ENCODE measurements at places on chromosomes 6 and 20.

DNA sequence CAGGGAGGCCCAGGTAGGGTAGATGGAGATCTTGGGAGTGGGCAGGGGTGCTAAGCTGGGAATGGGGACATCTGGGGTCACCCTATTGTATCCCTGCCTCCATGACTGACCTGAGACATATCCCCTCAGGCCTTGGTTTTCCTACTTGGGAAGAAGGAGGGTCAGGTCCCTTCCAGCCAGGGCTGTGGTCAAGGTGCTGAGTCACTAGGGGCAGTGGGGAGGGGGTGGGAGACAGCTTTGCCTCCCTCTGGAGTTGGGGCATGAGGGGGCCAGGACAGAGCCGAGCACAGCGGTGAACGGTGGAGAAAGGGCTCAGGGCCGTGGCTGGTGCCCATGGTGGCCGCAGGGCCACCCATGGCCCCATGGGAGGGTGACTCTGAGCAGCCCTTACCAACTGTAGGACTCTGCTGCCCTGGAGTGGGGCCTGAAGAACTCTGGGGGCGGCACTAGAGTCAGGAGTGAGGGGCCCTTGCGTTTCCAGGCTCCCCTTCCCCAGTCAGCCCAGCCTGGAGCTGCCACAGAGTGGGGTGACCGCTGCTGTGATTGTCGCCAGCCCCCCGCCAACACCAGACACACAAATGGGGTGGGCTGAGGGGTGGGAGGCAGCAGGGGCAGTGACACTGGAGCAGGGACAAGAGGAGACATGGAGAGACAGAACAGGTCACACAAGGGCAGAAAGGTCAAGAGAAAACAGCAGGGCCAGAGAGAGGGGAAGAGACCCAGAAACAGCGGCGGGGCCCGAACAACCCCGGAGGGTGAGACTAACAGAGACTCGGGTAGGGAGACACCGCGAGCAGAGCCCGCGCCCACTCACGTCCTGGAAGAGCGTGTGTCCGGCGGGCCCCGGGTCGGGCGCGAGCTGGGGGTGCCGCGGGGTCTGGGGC lies 576 bp downstream of the NECAB3 start:
- no peak for DNase-seq

DNA sequence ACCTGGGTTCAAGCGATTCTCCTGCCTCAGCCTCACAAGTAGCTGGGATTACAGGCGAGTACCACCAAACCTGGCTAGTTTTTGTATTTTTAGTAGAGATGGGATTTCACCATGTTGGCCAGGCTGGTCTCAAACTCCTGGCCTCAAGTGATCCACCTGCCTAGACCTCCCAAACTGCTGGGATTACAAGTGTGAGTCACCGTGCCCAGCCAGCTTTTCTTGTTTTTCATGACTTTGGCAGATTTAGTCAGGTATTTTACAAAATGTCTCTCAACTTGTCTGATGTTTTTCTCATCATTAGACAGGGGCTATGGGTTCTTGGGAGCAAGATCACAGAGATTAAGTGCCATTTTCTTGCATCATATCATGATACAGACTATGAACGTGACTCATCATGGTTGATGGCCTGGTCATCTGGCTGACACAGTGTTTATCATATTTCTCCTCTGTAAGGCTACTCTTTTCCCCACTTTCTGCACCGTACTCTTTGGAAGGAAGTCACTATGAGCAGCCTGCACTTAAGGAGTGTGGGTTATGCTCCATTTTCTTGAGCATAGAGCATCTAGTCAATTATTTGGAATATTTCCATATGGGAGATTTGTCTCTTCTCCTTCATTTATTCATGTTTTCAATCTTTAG lies 67.8 kb downstream of the RNF182 start:
- DNase-seq, result no peak

GRCh38 chr6:140436023-140436811 lies 1061.8 kb upstream of the CITED2 start:
- DNase-seq, result no peak

- DNase-seq, result no peak
Measured at GRCh38 chr6:127776320-127776719, 124.5 kb downstream of the THEMIS start.

DNA sequence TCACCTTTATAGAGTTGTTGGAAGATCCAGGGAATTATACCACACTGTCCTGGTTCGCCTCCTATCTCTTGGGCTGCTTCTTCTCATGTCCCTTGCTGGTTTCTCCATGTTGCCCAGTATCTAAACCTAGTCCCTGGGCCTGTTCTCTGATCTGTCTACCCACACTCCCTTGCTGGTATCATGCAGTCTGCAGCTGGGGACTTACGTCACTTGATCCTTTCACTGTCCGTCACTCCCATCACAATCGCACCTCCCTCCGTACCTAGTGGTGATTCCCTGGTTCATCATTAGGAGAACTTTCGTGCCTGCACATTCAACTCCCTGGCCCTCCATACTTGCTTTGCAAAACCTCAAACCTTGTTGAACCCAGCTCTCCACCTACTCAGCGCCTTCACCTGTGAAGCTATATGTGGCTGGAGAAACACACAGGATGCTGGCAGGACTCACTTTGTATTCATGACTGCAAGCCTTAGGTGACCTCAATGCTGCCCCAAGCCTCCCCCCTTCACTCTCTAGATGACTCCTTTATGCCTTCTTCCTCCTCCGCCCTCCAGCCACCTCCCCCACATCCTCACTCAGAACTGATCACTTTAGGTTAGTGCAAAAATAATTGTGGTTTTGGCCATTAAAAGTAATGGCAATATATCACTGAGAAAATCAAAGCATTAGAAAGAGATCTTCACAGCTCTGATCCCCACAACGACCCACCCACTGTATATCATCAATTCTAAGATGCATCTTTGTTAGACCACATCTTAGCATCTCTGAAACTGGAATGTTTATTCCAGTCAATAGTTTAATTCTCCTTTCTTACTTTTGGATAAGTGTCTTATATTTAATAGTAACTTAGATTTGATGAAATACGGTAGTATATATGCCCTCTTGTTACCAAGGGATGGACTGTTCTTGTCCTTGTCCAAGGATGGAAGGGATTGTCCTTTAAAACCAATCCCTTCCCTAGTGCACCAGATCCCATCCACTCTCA lies 26.4 kb downstream of the GDAP1L1 start:
- DNase-seq, result no peak

- no peak for DNase-seq
Measured at GRCh38 chr20:11001764-11002540, 328.2 kb upstream of the JAG1 start.

GRCh38 chr6:166173281-166173951 lies 5.8 kb upstream of the TBXT start:
- no peak for DNase-seq

- no peak for DNase-seq
Measured at GRCh38 chr6:36752886-36753506, 55.4 kb downstream of the RAB44 start.

GRCh38 chr6:96466147-96466863 lies 55.3 kb upstream of the UFL1 start:
- DNase-seq, result no peak

- no peak for DNase-seq
Measured at GRCh38 chr6:151008425-151008824, 142.9 kb downstream of the MTHFD1L start.

GRCh38 chr6:14016432-14016831 lies 91.7 kb downstream of the RNF182 start:
- no peak for DNase-seq

DNA sequence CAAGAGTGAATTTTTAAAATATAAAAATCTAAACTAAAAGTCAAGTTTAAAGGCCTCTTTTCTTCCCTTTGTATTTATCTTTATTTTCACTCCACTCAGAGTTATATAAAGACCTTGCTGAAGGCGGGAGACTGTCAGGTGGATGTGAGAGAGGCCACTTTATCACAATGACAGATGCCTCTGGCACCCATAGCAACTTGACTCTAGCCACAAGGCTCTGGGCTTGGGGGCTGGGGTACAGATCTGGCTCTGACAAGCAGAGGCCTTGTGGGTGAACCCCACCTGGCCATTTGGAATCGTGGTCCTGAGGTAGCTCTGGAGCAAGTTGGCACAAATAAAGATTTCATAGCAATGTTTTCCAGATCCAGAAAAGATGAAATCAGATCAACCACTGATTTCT lies 417.2 kb downstream of the RFPL4B start:
- DNase-seq, result no peak

GRCh38 chr20:15702161-15702560 lies 871.1 kb downstream of the KIF16B start:
- DNase-seq, result no peak

GRCh38 chr6:15735567-15736265 lies 72.9 kb upstream of the DTNBP1 start:
- no peak for DNase-seq

DNA sequence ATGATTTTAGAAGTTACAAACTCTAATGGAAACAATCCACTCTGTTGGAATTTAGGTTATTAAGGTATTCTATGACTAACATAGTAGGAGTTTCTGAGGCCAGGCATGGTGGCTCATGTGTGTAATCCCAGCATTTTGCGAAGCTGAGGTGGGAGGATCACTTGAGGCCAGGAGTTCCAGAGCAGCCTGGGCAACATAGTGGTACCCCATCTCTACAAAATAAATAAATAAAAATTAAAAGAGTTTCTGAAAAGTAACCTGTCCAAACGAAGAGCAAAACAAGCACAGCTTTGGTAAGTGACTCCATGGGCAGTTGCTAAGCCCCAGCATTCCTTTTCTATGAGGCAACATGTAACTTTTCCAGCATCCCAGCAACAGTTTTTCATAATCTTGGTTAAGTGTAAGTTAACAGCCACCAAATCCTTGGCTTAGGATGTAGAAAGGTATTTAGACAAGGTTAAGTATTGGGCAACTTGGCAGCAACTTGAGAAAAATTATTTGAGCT lies 86.3 kb downstream of the SOX4 start:
- DNase-seq, result no peak

DNA sequence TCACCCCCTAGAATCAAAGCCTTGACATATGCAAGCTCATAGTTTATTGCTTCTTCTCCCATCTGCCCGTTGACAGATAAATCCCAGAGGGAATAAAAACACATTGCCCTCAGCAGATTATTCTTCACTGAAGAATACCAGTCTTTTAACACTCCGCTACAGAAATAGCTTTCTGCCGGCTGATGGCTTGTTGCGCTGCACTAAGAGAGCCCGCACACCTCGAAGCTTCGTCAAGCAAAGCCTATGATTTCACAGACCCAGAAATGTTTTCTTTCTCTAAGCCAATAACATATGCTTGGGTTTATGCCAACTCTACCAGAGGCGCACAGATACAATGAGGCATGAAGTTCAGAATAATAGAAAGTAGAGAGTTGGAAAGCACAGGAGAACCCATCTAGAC lies 208.9 kb upstream of the FOXQ1 start:
- no peak for DNase-seq

DNA sequence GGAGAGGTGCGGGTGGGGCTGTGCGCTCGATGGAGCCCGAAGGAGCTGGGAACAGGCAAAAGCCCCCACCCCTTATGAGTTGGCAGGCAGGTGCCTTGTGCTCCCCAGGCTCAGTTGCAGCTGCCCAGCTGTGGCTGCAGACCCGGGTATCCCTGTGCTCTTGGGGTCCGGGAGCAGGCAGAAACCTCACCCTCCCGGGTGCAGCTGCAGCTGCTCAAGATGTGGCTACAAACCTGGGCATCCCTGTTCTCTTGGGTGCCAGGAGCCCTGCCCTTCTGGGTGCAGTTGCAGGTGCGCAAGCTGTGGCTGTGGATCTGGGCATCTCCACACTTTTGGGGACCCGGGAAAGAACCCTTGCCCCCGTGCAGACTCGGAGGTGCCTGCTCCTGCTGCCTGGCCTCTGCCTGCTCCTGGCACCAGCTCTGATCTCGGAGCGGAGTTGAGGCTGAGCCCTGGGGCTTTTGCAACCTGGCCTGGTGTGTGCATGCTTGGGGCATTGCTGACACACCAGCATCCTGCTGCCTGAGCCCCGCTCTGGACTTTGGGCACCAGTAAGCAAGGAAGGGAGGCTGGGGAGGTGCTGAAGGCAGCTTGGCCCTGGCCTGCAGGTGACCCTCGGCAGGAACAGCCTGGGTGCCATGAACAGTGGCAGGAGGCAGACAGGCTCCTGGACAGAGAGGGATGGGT lies 21.6 kb downstream of the OR2J3 start:
- DNase-seq, result no peak

DNA sequence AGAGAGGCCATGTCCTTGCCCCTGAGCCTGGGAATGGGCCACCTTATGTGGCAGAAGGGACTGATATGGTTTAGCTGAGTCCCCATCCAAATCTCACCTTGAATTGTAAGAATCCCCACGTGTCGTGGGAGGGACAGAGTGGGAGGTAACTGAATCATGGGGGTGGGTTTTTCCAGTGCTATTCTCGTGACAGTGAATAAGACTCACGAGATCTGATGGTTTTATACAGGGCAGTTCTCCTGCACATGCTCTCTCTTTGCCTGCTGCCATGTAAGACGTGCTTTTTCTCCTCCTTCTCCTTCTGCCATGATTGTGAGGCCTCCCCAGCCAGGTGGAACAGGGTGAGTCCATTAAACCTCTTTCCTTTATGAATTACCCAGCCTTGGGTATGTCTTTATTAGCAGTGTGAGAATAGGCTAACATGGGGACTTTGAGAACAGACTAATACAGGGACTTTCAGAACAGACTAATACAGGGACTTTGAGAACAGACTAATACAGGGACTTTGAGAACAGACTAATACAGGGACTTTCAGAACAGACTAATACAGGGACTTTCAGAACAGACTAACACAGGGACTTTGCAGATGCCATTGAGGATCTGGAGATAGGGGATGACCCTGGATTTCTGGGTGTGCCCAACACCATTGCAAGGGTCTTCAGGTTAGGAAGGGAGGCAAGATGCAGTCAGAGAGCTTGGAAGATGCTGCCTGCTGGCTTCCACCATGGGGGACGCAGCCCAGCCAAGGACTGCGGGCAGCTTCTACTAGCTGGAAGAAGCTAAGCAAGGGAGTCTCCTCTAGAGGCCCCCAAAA lies 86.9 kb downstream of the RAMACL start:
- DNase-seq, result no peak

GRCh38 chr6:4615231-4615630 lies 161.0 kb upstream of the CDYL start:
- no peak for DNase-seq

DNA sequence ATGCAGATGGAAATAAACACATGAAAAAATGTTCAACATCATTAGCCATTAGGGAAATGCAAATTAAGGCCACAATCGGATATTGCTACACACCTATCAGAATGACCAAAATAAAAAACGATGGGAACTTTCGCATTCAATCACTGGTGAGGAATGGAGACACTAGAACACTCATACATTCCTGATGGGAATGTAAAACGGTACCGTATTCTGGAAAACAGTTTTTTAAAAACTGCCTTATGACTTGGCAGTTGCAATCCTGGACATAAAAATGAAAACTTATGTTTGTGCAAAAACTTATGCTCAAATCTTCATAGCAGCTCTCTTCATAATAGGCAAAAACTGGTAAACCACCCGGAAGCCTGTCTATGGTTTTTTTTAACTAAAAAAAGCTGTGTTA lies 146.0 kb downstream of the CEBPB start:
- DNase-seq, result no peak

- no peak for DNase-seq
Measured at GRCh38 chr6:50815436-50816114, 3.1 kb upstream of the TFAP2B start.

GRCh38 chr6:169820358-169820757 lies 68.9 kb downstream of the ERMARD start:
- no peak for DNase-seq

GRCh38 chr6:56403745-56404144 lies 156.4 kb upstream of the COL21A1 start:
- DNase-seq, result no peak
